GM12864 (cell line): ENCODE measurements at places on chromosomes 3 and 15.

- no peak for DNase-seq
Measured at GRCh38 chr15:36363335-36363734, 216.1 kb upstream of the CDIN1 start.

DNA sequence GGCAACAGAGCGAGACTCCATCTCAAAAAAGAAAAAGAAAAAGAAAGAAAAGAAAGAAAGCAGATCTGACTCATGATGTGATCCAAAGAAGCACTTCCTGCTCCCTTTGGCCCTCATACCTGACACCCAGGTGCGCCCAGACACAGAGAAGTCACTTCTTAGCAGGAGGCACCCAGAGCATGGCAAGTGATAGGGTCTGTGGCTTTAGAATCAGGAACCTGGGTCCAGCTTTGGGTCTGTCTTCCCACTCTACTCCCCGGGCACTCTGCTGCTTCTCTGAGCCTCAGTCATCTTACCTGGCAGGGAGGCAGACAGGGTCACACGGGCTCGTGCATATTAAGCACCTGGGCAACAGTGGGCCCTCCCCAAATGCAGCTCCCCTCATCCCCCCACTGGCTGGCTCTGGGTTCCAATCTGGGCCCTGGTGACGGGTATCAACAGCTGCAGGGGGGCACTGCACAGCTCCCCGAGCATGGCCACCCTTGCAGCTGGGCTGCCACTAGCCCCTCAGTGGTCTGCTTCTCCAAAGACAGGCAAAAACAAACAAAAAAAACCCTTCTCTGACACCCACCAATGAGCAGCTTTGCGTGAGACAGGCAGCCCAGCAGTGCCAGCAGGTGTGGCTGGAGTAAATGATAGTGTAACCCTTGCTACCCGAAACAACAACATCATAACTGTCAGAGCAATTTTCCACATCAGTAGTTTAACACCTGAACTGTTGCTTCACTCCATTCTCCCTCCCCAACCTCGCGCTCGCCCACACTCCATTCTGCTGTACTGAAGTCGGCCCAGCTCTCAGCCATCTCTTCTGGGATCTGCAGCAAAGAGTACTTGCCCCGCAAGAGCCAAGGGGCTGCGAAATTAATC is 99.8 kb downstream of the MEGF11 start:
- DNase-seq = peak; percentile 46

- no peak for DNase-seq
Measured at GRCh38 chr15:56893364-56893678, 25.1 kb upstream of the TCF12 start.

DNA sequence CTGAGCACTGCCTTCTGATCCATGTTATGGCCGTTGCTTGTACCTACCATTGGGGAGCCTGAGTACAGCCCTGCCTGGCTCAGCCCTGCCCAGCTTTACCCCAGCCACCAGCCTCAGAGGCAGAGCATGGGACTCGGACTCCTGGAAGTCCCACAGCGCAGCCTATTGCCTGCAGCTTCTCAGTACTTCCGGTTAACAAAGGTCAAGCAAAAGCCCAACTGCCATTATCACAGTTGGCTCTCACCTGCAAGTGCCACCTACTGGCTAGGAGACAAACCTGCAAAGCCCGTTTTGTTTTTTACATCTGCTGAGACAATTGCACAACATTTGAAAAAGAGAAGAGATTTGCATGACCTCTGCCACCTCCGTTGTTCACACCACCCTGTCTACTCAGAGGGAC is 1081.7 kb downstream of the NAALADL2 start:
- DNase-seq = no peak

- DNase-seq = no peak
Measured at GRCh38 chr15:48360841-48361240, 29.6 kb downstream of the DUT start.

DNA sequence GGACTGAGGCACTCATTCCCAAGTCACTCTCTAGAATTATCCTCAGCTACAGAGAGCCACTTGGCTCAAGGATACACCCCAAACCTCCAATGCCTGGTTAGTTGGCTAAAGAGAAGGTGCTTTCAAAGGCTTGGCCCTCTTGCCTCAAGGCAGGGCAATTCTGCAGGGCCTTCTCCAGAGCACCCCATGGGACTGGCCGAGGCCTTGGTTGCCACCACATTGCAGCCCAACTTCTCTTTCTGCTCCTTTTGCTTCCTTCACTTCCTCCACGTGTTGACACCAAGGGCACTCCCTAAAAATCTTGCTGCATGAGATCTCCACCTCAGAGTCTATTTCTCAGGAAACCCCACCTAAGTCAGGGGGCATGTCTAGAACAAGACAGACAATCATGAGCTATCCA is 36.7 kb downstream of the MEGF11 start:
- DNase-seq = no peak

GRCh38 chr3:36677331-36678007 is 86.9 kb downstream of the DCLK3 start:
- peak; percentile 27 for DNase-seq

- no peak for DNase-seq
Measured at GRCh38 chr3:177110895-177111294, 86.4 kb downstream of the TBL1XR1 start.

- DNase-seq = no peak
Measured at GRCh38 chr15:44695294-44695693, 15.8 kb downstream of the PATL2 start.

DNA sequence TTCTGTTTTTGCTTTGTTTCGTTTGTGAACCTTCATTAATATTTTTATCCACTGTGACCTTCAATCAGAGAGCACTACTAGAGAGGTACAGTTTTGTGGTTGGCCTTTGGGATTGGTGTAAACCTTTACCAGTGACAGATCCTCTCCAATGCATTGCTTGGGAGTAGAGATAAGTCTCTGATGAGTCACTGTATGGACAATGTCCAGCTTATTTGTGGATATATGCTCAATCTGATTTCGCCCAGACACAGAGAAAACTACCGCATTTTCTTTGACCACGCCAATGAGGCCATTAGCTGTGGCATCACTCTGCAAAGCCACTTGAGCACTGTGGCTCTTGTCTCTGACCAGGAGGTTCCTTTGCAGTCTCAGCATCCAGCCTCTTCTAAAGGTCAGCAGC is 964.7 kb downstream of the TUSC7 start:
- DNase-seq = no peak

DNA sequence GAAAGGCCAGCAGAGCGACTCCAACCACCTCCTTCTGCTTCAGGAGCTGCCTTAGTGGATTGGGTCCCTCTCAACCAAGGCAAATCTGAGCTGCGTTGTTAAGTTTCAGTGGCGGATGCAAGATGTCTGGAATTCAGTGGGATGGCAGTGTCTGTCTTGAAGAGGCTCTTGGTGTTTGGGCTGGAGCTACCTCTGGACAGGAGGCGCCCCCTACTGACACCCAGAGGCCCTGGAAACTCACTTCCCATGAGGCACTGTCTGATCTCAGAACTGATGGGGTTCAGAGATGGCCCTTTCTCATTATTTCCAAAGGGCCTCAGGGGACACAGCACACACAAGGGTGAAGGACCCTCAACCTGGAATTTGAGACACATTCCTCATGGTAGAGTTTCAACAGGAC is 6.0 kb upstream of the SLC28A1 start:
- DNase-seq = no peak

DNA sequence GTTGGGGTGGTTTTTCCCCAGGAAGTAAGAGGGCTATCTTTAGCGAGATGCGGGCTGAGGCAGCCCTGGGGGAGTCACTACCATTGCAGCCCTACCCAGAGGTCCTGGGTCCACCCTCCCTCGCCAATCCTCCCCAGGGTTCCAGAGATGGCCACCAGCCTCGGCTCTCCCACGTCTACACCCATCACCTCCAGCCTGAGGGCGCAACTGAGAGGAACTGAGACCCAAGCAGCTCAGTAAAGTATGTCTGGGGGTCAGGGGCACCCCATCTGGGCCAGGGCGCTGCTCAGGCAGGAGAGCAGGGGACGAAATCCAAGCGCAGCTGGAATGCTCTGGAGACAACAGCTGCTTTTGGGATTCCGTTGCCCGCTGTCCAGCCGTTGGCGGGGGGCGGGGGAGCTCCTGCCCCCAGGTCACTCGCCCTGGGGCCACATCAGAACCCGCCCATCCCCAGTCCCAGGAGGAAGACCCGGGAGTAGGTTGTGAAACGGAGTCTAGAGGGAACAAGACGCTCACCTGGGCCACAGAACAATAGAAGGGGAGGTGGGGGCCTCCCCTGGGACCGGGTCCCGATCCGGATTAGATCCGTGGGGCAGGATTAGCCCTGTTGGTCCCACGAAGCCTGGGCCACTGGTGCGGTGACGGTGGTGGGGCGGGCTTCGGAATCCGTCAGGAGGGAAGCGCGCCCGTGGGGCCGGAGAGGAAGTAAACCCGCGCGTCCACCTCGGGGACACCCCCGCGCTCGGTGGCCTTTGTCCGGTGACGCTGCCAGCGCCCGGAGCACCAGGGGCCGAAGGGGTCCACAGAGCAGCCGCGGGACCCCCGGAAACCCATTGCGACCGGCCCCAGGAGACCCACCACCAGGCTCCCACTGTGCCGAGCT is 1.4 kb upstream of the NDUFAF3 start:
- DNase-seq = no peak

GRCh38 chr3:69032142-69032541 is 18.7 kb upstream of the EOGT start:
- DNase-seq = no peak

DNA sequence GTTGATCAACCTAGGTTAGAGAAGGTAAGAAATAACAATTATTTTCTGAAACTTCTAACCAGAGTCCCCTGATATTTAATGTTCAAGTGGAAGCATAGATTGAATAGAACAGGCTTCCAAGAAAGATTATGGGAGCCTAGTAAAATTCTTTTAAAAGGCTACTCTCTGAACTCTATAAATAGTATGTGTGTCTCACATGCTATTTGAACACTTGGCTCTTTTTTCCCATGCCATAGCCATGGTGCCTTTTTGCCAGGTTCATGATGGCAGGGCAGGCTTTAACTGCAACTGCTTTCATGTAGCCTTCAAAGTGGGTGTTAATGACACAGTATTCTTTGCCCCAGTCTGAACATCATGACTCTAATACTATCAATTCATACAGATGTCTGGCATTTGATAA is 22.9 kb upstream of the STRIT1 start:
- no peak for DNase-seq

DNA sequence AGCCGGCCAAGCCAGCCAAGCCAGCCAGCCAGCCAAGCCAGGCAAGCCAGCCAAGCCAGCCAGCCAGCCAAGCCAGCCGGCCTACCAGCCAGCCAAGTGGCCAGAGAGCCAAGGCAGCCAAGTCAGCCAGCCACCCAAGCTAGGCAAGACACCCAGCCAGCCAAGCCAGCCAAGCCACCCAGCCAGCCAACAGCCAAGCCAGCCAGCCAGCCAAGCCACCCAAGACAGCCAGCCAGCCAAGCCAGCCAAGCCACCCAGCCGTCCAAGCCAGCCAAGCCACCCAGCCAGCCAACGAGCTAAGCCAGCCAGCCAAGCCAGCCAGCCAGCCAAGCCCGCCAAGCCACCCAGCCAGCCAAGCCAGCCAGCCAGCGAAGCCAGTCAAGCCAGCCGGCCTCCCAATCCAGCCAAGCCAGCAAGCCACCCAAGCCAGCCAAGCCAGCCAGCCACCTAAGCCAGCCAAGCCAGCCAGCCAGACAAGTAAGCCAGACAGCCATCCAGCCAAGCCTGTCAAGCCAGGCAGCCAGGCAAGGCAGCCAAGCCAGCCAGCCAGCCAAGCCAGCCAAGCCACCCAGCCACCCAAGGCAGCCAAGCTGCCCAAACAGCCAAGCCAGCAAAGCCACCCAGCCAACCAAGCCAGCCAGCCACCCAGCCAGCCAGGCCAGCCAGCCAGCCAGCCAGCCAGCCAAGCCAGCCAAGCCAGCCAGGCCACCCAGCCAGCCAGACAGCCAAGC is 200.5 kb downstream of the GOLGA6L6 start:
- no peak for DNase-seq

DNA sequence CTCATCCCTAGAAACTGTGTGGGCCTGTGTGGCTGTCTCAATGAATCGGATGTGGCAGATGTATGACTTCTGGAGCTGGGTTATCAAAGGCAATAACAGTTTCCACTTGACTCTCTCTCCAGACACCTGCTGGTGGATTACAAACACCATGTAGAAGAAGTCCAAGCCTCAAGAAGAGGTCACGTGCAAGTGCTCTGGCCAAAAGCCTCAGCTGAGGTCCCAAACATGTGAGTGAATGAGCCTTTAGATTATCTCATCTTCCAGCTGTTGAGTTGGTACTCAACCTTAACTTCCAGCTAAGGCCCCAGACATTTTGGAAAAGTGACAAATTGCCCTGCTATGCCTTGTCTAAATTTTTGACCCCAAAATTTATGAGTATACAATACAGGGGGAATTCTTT is 42.7 kb upstream of the IL12A start:
- DNase-seq = no peak

- no peak for DNase-seq
Measured at GRCh38 chr15:69531665-69532027, 79.0 kb downstream of the RPLP1 start.

DNA sequence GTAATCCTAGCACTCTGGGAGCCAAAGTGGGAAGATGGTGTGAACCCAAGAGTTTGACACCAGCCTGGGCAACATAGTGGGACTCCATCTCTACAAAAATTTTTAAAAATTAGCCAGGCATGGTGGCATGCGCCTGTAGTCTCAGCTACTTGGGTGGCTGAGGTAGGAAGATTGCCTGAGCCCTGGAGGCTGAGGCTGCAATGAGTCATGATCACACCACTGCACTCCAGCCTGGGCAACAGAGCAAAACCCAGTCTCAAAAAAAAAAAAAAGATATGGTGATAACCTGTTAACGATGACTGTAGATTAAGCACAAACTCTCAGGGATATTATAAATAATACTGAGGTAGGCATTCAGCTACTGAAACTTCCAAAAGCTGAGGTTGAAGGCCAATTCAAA is 107.5 kb downstream of the SLC49A4 start:
- no peak for DNase-seq
